ENCODE measurements at places on chromosomes 16 and 17. TPM values are rescaled to one million over a fixed set of nuclear protein-coding genes. Genes with fewer than 3 reads are reported as not detected.

SP6 gene
- 0.49 TPM for total RNA-seq

KRT20 gene
- total RNA-seq: not detected

PDPK1 gene
- total RNA-seq: 45.5 TPM

GRCh38 chr17:29571883-29572681 is 3.6 kb downstream of the TP53I13 start:
- peak overlapping the region; percentile 60 for H3K27ac ChIP-seq
- peak; percentile 44 for DNase-seq
- peaks cover 35% of the 10 kb centered on the region for H3K4me1 ChIP-seq
- H3K27me3 ChIP-seq: no peaks in the 10 kb centered on the region

DNA sequence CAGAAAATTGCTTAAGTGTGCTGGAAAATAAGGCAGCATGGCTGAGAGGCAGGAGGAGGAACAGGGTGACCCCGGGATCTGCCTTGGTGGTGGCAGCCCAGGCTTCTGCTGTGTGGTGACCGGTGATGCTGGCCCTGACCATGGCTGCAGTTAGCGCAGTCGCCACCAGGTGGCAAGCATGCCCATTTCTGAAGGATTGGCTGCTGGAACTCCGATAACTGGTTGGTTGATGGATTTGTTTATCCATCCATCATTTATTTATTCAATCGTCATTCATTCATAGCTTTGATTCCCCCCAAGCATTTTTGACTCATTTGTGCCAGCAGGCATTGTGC is 29.1 kb upstream of the ITGA3 start:
- DNase-seq: peak; percentile 87
- H3K36me3 ChIP-seq: no peaks in the 10 kb centered on the region
- peaks cover 7% of the 10 kb centered on the region for H3K4me1 ChIP-seq
- no peak overlapping the region for H3K27ac ChIP-seq

Data from heart right ventricle (tissue), 16 donors.